WERI-Rb-1 (cell line): ENCODE measurements at places on chromosomes 6 and 20.
A peak's percentile ranks its signal among the peaks of the same experiment; 100 is the strongest.

DNA sequence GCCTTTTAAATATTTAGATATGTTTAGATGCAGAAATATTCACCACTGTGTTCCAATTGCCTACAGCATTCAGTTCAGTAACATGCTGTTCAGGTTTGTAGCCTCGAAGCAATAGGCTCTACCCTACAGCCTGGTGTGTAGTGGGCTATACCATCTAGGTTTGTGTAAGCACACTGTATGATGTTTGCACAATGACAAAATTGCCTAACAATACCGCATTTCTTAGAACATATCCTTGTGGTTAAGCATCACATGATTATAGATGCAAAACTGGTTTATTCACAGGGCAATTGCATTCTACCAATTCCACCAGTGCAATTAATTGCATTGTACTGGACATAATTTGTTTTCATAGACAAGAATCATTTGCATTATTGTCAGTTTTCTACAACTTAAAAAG is 7.9 kb upstream of the SLC22A16 start:
- no peak for DNase-seq

GRCh38 chr6:44074439-44074812 is 52.8 kb downstream of the MRPL14 start:
- peak; percentile 83 for DNase-seq

DNA sequence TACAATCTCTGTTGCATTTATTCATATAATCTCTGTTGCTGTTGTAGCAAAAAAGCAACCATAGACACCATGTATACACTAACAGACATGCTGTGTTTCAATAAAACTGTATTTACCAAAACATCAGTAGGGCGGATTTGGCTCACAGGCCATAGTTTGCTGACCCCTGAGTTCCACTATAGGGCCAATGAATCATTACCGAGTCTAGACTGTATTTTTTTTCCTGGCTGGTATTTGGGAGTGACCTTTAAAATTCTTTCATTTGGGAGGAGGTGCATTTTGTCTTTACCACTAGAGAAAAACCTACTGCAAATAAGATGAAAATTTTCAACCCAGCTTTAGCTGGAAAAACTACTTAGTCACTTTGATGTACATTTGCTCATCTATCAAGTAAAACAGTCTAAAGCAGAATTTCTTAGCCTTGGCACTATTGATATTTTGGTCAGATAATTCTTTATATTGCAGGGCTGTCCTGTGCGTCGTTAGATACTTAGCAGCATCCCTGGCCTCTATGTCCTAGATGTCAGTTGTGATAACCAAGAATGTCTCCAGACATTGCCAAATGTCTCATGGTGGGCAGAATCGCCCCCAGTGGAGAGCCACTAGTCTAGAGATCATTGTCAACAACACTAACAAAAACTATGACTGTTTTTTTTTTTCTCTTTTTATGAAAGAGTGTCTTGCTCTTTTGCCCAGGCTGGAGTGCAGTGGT is 39.5 kb downstream of the DCBLD1 start:
- DNase-seq = no peak

GRCh38 chr6:48449002-48449401 is 338.0 kb upstream of the PTCHD4 start:
- DNase-seq = no peak

GRCh38 chr6:79813143-79813850 is 134.1 kb downstream of the ELOVL4 start:
- no peak for DNase-seq

DNA sequence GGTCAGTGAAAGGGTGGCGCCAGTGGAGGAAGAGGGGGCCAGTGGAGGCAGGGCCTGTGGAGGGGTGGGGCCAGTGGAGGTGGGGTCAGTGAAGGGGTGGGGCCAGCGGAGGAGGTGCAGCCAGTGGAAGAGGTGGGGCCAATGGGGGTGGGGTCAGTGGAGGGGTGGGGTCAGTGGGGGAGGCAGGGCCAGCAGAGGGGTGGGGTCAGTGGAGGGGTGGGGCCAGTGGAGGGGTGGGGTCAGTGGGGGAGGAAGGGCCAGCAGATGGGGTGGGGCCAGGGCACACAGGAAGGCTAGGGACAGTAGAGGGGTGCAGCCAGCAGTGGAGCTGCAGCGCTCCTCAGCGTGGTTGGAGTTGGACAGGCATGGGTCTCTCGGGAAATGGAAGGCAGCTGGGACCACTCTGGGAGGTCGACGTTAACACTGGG is 18.7 kb downstream of the ADRM1 start:
- DNase-seq = peak; percentile 72

DNA sequence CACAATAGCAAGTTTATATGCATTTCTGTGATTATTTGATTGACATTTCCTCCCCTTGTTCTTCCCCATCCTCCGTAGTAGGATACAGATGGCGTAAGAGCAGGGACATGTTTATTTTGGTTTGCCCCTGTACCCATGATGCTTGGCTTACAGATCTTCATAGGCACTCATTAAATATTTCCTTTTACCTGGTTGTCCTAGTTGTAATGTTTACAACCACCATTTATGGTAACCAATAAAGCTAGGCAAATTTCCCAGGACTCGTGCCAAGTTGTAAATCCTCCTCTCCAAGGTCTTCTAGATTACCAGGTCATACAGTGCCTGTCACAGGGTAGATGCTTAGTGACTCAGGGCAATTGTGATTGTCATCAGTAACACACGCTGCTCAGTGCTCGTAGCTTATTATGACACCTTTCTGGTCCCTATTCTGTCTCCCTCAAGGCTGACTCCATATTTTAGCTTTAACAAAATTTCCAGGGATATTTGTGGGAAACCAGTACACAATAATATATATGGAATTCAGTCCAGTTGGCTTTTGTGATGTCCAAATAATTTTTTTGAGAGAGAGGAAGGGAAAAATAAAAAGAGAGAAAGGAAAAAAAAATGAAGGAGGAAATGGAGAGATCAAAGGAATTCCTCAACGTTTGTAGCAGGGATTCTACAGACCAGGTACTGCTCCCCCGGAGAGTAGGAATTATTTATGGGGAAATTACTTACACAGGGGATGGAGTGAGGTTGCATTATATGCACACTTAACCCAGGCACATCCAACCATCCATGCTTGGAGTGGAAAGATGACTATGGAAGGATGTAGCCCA is 24.6 kb downstream of the CYP24A1 start:
- no peak for DNase-seq

DNA sequence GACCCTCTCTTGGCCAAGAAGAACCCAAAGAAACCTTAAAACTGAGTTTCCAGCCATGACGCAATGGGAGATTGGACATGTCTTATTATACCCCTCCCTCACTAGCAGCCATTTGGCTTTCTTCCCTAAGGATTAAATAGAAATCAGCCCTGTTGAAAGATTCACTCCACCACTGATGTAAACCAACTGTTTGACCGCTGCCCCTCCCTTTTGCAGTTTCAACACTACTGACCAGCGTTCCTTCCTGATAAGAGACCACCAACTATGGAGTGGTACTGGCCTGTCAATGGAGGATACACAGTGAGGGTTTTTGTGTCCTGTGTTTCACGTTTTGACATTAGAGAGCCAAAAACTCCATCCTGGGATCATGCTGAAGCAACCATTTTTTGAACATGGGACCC is 53.2 kb upstream of the CD2AP start:
- no peak for DNase-seq

DNA sequence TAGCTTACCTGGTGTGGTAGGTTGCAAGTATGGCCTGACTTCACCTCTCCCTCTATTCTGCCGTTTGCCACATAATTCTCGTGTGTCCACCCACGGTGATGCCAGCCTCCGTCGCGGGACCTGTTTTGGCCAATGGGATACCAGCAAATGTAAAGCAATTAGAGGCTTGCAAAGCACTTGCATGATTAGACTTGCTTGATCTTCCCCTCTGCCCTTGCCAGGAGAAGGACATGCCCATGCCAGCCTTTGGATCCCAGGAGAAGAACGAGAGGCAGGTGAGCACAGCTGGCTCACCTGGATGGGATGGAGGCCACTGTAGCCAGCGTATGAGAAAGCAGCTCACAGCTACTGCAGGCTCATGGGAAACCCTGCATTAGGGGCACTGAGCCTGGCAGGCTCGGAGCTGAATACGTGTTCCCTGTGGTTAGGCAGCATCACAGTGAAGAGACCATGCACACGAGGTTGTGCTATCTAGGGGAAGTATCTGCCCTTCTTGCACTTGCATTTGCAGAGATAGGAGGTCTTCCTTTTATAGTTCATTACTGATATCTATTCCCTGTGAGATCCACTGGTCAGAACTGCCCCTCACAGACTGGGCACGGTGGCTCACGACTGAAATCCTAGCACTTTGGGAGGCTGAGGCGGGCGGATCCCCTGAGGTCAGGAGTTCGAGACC is 62.4 kb downstream of the TMEM242 start:
- DNase-seq = no peak

- no peak for DNase-seq
Observed at GRCh38 chr20:23627501-23627900, 10.3 kb downstream of the CST3 start.

DNA sequence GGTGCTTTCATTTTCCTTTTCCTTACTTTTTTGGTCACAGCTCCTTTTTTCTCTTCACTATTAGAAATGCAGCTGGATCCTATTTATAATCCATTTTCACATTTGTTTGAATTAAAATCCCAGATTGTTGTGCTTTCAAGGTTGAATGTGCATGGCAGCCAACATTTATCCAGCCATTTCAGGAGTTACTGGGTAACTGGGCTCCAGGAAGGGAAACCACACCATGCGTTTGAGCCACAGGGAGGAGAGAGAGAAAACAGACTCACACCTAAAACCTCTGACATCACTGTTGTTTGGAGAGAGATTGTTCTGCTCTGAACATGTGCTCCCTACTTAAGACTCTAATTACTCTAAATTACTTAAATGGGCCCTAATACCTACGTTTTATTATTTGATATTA is 173.4 kb downstream of the BMP2 start:
- DNase-seq = no peak

DNA sequence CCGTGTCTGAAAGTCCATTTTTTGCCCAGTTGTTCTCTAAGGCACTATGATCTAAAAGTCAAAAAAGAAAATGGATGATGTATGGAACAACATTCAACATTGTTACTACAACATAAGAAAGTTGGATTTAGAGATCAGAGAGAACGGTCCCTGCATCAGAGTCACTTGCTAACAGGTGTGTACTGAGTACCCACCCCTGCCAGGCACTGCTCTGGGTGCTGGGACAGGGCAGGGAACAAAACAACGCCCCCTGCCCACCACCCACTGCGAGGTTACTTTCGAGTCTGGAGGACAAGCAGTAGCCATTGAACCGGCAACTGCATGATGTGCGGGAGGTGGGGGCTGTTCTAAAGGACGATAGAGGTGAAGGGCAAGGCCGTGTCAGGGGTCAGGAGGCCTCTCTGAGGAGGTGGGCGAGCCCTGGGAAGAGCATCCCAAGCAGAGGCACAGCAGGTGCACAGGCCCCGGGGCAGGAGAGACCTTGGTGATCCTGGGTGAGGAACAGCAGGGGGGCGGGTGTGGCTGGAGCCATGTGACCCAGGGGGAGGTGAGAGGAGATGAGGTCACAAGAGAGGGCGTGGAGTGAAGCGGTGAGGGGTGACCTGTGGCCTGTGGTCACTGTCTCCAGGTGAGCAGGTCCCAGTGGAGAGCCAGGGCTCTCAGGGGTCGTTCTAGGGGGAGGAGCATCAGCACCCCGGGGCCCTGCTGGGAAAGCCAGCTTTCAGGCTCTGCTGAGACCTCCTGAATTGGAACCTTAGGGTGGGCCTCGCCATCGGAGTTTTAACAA is 197.5 kb upstream of the SULF2 start:
- DNase-seq = no peak

DNA sequence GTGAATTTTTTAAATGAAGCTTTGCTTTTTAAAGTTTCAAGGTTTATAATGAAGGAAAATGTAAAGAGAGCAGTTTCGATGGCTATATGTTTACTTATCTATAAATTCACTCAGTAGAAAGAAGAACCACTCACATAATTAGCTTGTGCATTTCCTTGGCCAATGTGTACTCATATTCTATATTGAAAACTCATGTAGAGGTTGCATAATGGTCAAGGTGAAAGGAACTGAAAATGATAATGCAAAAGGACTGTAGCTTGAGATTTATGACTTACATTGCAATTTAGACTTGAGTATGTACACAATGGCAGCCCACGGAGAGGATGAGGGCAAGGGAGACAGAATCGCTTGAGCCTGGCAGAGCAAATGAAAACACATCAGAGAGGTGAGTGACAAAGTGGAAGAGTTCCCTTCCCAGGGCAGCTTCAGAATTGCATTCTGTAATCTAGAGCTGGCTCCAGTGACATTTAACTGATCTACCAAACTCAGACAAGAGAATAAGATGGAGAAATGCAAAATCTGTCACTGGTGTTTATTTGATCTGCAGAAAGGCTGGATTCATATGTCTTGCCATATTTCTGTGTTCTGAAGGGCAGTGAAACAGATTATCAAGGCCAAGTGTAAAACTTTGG is 191.8 kb downstream of the TMEM200A start:
- no peak for DNase-seq

DNA sequence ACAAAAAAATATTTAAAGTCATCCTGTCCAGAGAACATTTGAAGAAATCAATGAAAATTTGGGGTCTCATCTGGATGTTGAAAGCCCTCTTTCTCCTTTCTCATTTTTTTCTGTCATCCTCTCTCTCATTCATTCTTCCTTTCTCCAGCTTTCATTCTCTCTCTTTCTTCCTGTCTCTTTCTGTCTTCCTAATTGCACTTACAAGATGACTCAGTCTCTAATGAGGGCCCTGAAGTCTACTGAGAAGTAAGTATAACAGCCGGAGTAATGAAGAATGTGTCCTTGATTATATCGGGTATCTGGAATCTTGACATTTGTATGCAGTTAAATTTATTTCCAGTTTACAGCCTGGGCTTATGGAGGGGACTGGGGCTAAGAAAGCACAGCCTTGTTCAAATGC is 232.2 kb upstream of the SULF2 start:
- no peak for DNase-seq

GRCh38 chr20:50992733-50993457 is 30.0 kb downstream of the KCNG1 start:
- peak; percentile 33 for DNase-seq

- DNase-seq = no peak
Observed at GRCh38 chr6:155958550-155958949, 502.9 kb upstream of the NOX3 start.

DNA sequence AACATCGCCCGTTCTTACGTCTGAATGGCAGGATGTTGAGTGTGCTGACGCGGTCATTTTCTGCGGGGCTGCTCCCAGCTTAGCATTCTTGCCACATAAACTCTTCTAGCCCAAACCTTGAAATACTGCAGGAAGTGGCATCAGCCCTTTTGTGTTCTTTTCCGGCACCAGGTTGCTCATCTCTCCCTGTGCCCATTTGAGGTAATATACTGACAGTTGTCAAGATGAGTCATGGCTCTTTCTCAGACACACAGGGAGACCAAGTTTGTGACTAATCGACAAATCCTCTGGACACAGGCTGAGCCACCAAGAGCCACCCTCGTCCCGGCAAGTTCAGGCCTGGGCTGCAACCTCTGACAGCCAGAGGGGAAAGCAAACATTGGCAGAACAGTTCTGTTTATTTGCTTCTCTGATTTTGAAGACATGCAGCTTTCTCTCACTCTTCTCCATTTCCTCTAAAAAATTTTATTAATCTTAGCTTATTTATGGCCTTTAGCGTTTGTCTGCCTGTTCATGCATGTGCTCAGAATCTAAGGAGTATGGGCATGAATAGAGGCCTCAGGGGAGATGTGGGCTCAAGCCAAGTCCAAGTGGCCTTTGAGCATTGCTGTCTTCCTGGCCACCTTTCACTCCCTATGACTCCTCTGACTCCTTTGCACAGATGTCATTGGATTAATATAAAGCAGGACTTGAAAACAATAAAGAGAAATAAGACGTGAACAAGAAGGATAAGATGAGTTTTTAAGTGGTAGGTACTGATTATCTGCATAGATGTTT is 328.2 kb upstream of the JAG1 start:
- no peak for DNase-seq
